ENCODE measurements at places on chromosomes 3 and 15.

- no peak for DNase-seq
Measured at GRCh38 chr3:36560685-36561084, 180.4 kb downstream of the STAC start.

- DNase-seq, result peak; percentile 41
Measured at GRCh38 chr3:45499529-45499928, 95.0 kb upstream of the LIMD1 start.

DNA sequence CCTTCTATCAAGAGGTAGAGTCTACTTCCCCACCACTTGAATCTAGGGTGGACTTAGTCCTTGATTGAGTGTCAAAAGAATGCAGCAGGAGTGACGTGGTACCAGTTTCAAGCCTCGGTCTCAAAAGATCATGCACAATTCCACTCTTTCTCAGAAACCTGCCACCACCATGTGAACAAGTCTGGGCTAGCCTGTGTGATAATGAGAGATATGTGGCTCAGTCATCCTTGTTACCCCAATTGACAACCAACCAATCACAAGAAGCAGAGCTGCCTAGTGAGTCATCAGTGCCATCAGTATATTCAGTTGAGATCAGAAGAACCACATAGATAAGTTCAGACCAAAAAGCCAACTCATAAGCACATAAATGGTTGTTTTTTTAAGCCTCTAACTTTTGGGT lies 374.5 kb downstream of the IL20RB start:
- no peak for DNase-seq

DNA sequence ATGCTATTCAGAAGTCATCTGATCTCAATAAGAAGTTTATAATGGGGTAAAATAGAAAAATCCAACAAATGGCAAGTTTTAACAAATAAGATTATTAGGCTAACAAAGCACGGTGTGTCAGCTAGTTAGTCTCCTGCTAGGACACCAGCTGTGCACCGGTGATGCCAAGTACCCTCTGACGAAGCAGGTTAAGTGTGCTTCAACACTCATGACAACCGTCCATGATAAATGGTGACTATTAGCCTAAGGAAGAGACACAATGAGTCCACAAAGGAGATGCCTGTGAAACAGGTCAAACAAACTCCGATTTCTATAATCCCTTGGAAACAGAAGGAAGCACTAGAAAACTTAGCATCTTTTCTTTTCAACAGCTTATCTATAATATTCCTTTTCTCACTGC lies 36.5 kb downstream of the ATP13A3 start:
- DNase-seq, result no peak

GRCh38 chr3:17030438-17030837 lies 145.7 kb downstream of the PLCL2 start:
- no peak for DNase-seq

DNA sequence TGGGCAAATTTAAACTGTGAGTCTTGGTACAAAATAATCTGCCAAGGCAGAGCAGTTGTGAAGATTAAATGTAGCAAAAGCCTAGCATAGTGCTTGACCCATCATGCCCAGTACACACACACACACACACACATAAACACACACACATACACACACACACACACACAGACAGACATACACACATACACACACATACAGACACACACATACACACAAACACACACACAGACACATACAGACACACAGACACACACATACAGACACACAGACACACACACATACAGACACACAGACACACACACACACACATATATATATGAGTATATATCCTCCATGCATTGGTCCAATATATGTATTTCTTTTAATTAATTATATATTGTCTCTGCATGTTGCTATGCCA lies 328.8 kb upstream of the DNAJC19 start:
- DNase-seq, result no peak

DNA sequence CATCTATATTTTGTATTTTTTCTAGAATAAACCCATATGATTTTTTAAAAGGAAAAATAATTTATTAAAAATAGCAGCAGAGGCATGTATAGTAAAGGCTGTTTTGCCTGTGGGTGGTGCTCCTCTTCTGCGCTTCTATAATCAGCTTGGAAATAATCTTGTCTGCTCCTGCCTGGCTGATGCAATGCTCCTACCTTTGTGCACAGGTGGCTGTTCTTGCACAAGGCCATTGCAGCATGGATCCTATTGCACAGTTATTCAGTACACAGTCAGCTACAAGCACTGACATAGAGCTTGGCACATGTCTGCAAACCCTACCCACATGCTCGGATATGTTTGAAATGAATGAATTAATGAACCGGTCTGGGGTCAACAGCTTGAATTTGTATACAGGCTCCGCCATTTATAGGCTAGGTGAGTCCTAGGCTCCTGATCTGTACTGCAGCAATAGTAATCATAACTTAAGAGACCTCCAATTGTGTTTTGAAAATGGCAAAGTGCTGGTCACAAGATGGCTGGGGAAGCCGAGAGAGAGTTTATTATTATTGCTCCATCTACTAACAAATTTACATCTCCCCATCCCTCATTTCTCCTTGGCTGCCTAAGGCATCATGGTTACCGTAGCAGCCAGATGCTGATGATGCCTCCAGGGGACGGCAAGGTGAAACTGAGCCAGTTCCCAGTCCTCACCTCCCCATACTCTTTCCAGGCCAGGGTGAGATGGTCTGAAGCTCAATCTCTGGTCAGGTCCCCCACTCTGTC lies 532 bp upstream of the RTP1 start:
- no peak for DNase-seq

GRCh38 chr3:43035801-43036365 lies 56.8 kb downstream of the GASK1A start:
- no peak for DNase-seq

DNA sequence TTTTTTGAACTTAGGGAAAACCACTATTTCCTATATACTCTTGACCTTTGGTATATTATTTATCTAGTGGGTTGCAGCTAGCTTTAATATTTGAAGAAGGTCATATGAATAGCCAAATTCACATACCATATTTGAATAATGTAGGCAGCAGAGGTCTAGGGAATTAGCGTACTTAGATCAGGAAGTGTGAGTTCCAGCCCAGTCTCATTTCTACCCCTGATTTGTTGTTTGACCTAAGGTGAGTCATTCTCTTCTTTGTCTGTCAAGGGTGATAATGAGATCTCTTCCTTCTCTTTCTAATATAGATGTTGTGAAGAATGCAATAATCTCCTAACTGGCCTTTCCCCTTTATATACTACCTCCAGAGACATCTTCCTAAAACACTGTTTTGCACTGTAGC lies 36.6 kb upstream of the ZPLD1 start:
- no peak for DNase-seq

GRCh38 chr3:45031531-45031930 lies 5.4 kb downstream of the CLEC3B start:
- no peak for DNase-seq

DNA sequence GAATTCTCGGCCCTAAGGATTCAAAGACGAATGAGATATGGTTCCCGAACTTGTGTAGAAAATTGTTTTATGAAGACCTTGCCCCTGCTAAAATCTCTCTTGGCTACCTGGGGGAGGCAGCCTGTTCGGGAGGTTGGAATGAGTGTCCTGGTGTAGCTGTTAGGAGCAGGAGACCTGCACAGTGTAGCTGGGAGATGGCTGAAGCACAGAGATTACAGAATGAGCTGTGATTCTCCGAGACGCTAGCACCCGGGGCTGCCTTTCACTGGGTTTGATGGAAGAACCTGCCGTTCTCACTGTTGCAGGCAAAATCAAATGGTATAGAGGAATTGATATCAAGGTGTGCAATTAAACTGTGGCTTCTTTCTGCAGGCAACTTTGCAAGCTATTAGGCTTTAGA lies 68.0 kb downstream of the TRAK1 start:
- no peak for DNase-seq

DNA sequence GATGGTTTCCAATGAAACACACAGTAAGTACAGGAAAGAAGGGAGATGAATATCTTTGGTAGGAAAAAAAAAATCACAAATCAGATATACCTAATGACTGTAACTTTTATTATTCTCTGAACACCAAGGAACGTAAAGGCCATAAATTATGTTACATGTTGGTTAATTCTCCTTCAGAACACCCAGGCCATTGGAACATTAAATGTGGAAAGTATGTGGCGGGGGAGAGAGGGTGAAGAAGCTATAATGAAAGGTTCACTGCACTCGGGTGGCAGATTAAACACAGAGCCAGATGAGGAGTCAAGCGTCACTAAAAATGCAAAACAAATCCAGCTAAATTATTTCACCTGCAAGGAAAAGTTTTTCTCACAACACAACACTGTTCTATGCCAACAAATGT lies 193.8 kb downstream of the FHIT start:
- no peak for DNase-seq

DNA sequence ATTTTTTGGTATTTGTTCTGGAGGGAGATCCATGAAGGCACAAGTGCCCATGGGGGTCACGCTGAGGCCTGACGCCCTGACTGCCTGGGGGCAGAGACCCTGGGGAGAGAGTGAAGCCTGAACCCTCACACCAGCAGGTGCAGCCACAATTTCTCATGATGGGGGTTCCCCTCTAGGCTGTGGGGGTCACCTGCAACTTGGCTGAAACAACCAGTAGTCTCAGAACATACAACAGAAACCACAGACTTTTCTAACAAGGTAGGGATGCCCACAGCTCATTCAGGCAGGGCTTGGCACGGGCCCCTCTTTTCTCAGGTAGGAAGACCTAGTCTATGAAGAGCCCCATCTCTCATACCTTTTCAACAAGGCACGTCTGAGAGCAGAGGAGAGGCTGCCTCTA lies 245.1 kb downstream of the ADAMTS17 start:
- DNase-seq, result no peak

GRCh38 chr3:33041909-33042308 lies 55.0 kb downstream of the GLB1 start:
- no peak for DNase-seq

GRCh38 chr3:136658946-136659682 lies 93.1 kb downstream of the STAG1 start:
- peak; percentile 47 for DNase-seq

GRCh38 chr15:79352206-79352605 lies 41.3 kb downstream of the TMED3 start:
- no peak for DNase-seq

DNA sequence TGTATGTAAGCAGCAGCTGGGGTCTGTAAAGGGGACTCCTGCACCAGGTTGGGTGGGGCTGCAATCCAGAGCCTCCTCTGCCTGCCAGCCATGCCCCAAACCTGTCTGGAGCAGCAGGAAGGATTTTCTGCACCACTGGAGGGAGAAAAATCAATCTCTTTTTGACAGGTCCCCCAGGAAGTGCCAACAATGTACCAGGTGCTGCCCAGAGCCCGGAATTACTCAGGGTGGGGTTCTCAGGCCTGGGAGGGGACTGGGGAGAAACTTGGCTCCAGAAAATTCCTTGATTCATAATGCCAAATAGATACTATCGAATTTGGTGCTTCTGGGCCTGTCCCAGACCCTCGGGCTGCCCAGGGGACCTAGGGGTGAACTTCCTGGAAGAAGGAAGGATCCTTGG lies 52.6 kb downstream of the WNT7A start:
- DNase-seq, result no peak

All from AG09309 (cell line).